ENCODE measurements at places on chromosomes 7 and 10.

GRCh38 chr7:129523924-129524323 lies 21.6 kb downstream of the SMKR1 start:
- no peak for DNase-seq

- DNase-seq: no peak
These were observed 21.7 kb upstream of the BTBD16 start for GRCh38 chr10:122249303-122249850.

DNA sequence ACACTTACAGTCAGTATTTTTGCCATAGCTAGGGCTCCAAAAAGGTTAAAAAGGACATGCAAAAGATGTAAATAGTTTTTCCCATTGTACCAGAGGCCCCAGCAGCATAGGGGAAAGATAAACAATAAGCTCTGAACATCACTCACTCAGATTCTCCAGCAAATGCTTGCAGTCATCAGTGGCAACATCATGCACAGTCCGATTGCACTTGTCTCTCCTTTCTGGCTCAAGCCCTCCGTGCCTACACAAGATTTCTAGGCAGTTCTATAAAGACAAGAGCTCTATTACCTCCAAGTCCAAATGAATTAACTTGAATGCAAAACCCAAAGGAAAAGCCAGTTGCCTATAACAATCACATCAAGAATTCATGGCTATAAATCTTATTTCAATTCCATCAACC lies 106.3 kb downstream of the CTTNBP2 start:
- DNase-seq: no peak

- DNase-seq: no peak
These were observed 69.2 kb downstream of the CNTNAP2 start for GRCh38 chr7:146185844-146186243.

DNA sequence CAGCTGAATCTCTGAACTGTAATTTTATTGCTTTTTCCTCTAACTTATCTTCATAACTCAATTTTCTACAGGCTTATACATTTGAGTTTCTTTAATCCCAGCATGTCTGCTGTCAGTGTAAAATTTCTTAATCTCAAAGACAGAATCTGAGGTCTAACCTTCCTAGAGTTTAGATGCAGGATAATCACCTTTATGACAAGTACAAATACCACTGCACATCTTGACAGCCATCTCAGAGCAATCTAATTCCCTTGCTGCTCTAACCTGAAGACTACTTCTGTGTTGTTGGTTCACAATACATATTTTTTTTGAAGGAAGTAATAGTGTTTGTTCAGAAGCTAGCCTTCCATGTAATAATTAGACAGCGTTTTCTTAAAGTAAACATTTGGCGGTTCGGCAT lies 424.2 kb upstream of the ZWINT start:
- no peak for DNase-seq

DNA sequence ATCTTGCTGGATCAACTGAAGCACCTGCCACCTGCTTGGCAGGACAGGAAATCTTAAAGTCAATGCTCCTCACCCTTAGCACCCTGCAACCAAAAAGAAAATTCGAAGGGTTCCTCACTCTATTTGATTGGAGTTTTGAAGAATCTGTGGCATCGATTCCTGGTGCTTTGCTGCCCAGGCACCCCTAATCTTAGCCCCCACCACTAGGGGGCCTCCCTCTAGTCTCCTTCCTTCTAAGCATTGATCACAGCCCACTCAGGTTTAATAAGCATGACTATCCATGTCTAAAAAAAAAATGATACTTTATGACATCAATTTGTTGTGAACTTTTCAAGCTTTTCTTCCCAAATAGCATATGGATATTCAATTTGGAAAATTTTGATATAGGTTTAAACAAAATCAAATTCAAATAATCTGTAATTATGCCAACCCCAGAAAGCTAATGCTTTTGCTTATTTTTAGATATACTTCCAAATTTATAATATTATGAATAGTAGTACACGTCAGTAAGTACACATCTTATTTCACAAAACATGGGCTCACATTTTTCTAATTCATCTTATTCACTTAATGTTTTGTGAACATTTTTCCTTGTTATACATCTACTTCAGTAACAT lies 45.3 kb downstream of the NRG3 start:
- no peak for DNase-seq

DNA sequence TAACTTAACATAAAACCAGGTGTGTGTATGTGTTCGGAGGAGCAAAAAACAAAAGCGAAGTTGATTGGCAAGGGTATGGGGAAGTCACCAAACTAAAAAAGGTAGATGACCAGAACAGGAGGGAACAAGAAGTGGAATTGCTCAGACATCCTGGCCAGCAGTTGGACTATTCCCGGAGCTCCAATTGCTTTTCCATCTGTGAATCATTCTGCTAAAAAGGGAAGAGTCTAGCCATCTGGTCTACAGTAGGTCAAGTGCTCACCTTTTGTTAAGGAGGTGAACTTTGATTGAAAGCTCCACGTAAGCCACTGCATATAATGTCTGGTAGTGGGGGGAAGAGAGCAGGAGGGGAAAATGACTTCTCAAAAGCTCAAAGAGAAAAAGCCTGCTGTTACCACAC lies 50.0 kb upstream of the BET1 start:
- DNase-seq: no peak

DNA sequence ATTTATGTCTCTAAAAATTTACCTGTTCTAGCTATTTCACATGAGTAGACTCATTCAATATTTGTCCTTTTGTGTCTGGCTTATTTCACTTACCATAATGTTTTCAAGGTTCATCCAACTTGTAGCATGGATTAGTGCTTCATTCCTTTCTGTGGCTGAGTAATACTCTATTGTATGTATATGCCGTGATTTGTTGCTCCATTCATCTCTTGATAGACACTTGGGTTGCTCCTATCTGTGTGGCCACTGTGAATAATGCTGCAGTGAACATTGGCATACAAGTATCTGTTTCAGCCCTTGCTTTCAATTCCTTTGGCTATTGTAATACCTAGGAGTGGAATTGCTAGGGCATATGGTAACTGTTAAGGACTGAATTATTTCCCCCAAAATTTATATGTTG lies 86.9 kb downstream of the VWC2 start:
- no peak for DNase-seq

DNA sequence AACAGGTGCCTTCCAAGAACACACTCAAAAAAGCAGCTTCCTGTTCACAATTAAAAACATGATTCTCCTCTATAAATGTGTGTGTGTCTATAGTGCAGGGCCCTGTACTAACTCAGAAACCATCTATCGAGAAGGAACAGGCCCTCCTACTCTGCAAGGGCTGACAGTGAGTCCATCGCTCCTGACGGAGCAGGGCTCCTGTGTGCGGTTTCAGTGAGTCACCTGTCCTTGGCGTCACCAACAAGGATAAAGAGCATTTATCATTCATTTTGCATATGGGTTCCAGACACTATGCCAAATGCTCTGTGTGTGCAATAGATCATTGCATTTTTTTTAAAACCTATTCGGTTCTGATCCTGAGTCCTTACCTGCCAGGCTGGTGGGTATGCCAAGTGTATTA lies 63.7 kb downstream of the TACC2 start:
- DNase-seq: no peak

DNA sequence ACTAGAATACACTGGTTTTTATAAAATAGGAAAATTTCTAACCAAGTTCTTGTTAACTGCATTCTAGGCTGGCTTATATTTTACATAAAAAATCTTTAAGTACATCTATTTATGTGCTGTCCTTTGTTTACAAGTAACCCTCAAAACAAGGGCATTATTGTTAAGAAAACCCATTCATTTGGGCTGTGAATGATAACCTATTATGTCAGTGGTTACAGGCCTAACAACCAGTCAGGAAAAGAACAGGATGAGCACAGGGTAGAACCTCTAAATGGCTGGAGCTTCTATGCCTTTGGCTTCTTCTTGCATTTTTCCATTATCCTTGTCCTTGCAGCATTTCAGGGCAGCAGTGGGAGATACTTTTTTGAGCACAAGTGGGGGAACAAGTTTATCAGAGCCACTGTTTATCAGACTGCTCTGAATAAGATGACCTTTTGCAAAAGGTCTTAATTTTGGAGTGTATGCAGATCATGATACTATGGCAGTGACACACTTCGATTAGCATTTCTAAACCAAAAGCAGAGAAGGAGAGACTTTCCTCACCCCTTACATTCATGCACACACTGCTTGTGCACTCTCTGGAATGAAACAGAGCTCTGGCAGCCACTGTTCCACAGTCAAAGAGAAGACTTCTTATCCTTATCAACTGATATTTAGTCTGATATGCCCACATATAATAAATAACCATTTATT lies 10.9 kb downstream of the GPR37 start:
- no peak for DNase-seq

- no peak for DNase-seq
These were observed 125.9 kb upstream of the FZD8 start for GRCh38 chr10:35768011-35768410.

DNA sequence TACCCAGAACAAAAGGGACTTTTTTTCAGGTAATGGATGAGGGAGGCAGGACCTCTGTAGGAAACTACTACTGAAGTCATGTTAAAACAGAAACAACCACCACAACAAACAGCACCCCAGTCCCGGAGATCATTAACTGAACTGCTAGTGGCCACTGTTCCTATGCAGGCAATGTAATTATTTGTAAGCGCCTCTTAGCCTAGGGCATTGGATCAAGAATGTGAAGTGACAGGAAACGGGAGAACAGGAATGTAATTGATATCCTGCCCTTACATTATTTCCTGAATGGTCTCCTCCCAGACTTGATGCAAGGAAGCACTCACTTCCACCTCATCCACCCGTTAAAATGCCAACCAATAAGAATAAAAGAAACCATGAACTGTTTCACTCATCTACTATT lies 16.7 kb upstream of the GAD2 start:
- no peak for DNase-seq

DNA sequence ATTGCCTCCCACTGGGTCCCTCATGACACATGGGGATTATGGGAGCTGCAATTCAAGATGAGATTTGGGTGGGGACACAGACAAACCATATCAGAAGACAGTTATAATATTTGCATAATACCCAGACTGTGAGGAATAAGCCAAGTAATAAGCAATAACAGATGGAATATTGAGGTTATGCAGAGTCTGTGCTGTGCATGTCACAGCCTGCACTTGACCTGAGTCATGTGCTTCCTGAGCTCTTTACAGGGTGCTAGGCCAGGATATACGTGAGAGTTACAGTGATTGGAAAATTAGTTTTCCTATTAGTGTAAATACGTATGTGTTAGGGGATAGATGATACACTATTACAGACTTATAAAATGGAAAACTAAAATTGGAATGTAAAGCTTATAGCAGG lies 288.7 kb downstream of the SDK1 start:
- no peak for DNase-seq

GRCh38 chr7:102434039-102434486 lies 688 bp downstream of the ORAI2 start:
- DNase-seq: no peak

All from kidney capillary endothelial cell (primary cell).